ENCODE measurements at places on chromosomes 5 and 9. TPM values are rescaled to one million over a fixed set of nuclear protein-coding genes. Genes with fewer than 3 reads are reported as not detected.

Gene MARVELD2
- 1.3 TPM for total RNA-seq

Gene CBY3
- total RNA-seq = not detected

Gene CA9
- 0.26 TPM for total RNA-seq

Gene GRM6
- not detected for total RNA-seq

Gene CXCL14
- 0.26 TPM for total RNA-seq

Gene PRDM9
- not detected for total RNA-seq

Gene NMRK1
- total RNA-seq = 21.1 TPM

Gene ZFP2
- 2.8 TPM for total RNA-seq

Gene EQTN
- not detected for total RNA-seq

Gene TRIM32
- 18.5 TPM for total RNA-seq

Gene OR1N1
- total RNA-seq = not detected

Gene OMD
- 0.17 TPM for total RNA-seq

Gene SPATA31C1
- not detected for total RNA-seq

Gene LCP2
- not detected for total RNA-seq

Gene SLC22A5
- 8.8 TPM for total RNA-seq

- DNase-seq = no peak
Observed at GRCh38 chr9:137077758-137078693, 709 bp downstream of the UAP1L1 start.

- peak; percentile 53 for DNase-seq
Observed at GRCh38 chr9:76109953-76110352, 219.5 kb downstream of the PCSK5 start.

- no peak for DNase-seq
Observed at GRCh38 chr5:16366491-16366890, 99.1 kb downstream of the ZNF622 start.

DNA sequence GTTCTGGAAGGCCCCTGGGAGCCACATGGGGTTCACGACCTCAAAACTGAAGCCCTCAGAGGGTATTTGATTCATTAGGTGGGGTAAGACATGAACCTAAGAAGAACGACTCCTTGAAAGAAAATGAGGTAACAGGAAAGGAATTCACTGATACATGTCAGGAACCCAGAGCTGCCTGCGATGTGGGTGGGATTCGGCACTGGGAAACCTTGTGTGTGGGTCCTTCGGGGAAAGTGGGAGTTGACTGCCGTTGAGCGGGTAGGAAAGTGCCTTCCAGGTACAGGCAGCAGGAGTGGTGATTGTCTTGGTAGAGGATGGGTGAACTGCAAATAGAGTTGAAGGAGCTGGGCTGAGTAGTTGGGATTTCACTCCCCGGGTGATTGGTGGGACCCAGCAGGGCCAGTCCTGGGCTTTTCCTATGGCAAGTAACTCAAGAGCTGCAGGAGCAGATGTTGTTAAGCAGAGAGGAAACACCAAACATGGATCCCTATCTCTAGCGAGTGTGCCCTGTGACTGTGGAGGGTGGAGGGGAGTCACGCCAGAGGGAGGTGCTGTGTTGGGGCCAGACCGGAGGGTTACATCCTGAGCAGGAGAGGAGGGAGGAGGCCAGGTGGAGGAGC is 30.8 kb downstream of the ANKRD33B start:
- DNase-seq = peak; percentile 17

GRCh38 chr5:41878643-41879478 is 8.6 kb upstream of the OXCT1 start:
- no peak for DNase-seq

- DNase-seq = peak; percentile 51
Observed at GRCh38 chr5:122063836-122064235, 14.2 kb downstream of the LOX start.

- DNase-seq = peak; percentile 18
Observed at GRCh38 chr5:1246711-1247431, 21.7 kb downstream of the SLC6A18 start.

GRCh38 chr9:121505903-121506735 is 6.5 kb upstream of the GGTA1 start:
- DNase-seq = no peak

DNA sequence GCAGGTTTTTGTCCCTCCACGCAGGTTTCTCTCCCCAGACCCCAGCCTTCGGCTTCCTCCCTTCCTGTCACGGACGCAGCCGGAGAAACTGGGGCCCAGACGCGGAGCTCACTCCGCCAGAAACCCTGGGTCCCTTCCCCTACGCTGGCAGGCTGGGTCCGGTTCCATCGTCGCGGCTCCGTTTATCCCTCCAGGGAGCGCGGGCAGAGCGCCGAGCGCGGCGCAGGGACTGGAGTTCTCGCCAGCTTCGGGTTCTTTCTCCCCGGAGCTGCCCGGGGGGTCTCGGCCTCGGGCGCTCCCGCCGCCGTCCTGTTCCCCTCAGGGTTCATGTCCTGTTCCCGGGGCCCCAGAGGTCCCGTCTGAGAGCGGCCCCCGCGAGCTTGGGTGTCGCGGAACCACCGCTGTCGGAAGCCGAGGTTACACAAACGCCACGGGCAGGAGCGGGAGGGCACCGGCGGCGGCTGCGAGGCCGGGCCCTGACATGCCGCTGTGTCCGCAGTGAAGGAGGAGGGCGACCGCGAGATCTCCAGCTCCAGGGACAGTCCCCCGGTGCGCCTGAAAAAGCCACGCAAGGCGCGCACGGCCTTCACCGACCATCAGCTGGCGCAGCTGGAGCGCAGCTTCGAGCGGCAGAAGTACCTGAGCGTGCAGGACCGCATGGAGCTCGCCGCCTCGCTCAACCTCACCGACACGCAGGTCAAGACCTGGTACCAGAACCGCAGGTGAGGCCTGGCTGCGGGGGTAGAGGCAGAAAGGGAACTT is 4.6 kb downstream of the BARHL1 start:
- no peak for DNase-seq

DNA sequence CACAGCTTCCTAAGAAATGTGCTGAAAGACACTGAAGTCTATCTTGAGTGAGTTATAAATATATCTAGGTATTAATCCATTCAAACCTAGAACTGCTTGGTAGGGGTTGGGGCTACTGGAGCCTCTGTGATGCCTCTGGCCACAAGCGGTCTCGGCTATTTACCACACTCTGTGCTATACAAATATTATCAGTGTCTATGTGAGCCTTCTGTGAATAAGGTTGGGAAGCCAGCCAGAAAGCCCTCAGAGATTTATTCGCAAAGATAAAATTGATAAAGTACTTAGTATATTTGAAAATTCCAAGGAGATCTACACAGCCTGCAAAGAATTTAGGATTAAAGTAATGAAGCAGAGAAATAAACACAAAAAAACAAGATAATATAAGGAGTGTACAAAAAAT is 41.4 kb downstream of the LIFR start:
- DNase-seq = peak; percentile 17

GRCh38 chr5:100518377-100518776 is 16.8 kb upstream of the FAM174A start:
- no peak for DNase-seq

DNA sequence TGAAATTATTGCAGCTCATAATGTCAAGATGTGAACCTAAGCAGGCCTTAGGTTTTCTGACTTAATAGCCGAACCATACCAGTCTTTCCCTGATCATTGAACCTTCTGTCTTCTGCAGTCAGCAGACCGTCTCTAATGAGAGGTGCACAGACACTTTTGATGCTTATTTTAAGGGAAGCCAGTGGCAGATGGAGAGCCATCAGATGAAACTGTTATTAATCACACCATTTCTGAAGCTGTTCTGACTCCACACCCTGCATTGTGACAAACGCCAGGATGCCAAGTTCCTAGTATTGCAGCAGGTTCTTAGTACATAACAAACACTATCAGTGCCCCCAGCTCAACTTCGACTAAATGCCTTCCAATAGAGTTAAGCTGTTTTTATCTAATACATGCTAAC is 43.0 kb downstream of the PIK3R1 start:
- DNase-seq = no peak

GRCh38 chr5:96381526-96381925 is 51.5 kb downstream of the PCSK1 start:
- no peak for DNase-seq

DNA sequence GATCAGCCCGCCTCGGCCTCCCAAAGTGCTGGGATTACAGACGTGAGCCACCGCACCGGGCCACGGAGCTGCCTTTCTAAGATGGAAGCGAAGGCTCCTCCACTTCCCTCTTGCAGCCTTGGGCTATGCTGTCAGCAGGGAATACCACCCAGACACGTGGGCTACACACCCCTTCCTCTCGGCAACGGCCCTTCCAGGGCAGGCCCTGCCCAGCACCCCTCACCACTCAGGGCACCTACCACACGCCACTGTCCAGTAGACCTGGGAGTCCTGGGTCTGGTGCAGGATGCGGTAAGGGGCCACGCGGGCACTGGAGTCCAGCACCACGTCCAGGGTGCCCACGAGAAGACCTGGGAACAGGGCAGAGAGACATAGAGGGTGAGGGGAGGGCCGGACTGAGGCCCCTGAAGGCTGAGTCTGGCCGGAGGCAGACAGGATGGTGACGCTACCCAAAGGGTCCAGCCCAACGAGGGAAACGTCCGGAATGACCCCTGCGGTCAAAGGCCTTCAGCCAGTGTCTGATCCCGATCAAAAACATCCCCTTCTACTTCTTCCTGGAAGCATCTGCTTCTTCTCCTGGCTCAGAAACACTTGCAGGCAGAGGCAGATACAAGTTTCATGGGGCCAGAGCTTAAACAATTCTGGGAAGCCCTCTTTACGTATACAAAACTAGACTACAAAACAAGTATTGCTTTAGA is 3.1 kb downstream of the TBC1D9B start:
- no peak for DNase-seq

DNA sequence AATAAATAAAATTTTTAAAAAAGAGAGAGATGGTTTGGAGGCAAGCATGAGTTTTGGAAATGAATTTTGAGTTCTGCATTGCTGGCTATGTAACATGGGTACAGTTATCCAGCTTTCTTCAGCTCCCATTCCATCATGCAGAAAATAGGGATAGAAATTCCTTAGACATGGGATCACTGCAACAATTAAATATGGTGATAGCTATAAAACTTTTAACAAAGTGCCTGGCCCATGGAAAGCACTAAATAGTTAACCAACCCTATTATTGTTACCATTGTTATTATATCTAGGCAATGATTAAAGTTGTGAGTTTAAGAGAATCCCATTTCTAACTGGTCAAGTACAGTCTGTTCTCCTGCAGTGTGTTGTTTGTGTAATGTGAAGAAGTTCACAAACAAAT is 115.4 kb upstream of the GAS1 start:
- DNase-seq = no peak

GRCh38 chr5:139633295-139634027 is 14.7 kb upstream of the CXXC5 start:
- DNase-seq = peak; percentile 63

DNA sequence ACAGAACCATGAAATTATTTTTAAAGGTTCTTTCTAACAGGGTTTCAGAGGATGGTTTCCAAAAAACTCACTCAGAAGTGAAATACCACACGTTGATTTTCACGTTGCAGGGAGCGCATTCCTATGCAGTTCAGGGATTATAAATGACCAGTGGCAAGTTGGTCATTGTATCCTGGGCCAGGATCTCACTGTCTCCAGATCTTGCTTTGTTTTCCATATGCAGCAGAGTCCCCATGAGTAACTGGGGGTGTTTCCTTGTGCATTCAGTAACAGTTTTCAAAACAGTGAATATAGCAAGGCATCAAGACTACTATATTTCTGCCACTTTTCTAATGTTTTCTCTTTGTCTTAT is 1064.9 kb upstream of the DMAC1 start:
- peak; percentile 51 for DNase-seq

GRCh38 chr5:73222173-73222572 is 49.2 kb downstream of the TMEM174 start:
- no peak for DNase-seq

GRCh38 chr9:374736-375135 is 160.1 kb downstream of the DOCK8 start:
- no peak for DNase-seq

- no peak for DNase-seq
Observed at GRCh38 chr5:553874-554273, 29.6 kb upstream of the SLC9A3 start.

- peak; percentile 26 for DNase-seq
Observed at GRCh38 chr9:128419061-128419925, 1.4 kb upstream of the CERCAM start.

DNA sequence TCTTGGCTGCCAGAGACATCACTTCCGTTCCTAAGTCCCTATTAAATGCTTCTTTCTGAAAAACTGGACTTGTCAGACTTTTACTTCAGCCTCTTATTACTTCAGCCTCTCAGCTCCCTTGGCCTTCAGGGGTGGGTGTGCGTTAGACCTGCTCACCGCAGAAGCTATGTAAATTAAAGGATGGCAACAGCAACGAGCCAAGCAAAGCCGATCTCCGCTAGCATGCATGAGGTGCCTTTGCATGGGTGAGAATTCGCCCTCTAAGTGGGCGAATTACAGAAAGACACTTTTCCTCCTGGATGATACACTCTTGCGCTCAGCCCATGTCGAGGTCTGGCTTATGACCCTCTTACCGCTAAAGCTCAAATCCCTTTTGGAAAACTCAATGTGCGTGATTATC is 10.9 kb upstream of the IL3 start:
- no peak for DNase-seq

DNA sequence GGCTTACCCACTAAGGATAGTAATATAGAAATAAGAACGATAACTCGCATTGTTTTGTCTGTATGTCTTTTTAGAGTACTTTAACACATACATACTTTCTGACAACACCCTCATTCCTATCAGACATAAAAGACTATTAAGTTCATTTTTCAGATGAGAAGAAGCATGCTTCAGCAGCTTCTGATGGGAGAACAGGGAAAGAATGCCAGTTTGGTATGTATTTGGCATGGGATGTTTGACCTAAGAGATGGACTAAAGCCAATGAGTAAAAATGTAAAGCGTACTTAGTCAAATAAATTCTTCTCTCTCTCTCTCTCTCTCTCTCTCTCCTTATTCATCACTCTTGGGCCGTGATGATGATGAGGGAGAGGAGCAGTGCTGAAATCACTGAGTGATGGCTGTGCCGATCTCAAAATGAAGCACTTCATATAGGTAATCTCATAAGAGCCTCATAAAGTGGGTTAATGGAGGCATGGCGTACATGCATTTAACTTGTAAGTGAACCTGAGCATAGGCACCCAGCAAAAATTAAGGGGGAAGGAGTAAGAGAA is 71.5 kb downstream of the SLIT3 start:
- no peak for DNase-seq

DNA sequence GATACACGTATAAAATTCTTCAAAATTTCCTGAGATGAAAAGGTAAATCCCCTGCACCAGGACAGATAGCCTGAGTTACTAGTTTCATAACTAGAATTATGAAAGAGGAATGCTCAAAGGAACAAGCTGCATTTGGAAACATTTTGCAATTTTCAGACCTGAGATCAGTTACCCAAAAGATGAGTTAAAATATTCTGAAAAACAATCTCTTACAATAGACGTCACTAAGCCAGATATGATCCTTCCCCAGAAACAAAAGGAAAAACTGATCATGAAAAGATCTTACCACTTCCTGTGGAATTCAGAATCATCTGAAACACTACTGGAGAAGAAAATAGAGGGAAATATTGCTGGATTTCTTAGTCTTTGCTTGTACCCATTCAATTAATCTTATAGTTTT is 204.7 kb downstream of the ARRDC3 start:
- no peak for DNase-seq

DNA sequence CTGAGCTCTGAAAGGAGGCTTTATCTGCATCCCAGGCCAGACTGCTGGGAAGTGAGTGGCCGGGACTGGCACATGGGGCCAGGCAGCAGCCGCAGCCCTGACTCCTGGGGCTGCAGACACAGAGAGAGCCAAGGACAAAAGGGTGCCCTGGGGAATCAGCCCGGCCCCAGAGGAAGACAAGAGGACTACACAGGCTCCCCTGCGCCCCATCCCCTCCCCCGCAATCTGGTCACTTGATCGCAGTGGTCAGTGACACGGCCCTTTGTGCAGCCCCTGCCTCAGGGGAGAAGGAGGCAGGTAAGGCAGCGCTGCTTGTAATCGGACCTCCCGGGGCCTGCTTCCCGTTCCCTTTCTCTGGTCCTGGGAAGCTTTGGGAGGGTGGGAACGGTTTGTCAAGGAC is 55.5 kb upstream of the FUBP3 start:
- no peak for DNase-seq
